H9 (cell line): ENCODE measurements at places on chromosomes 2 and 18.

GRCh38 chr2:31406593-31407385, 7.8 kb downstream of the XDH start:
- DNase-seq = no peak

- no peak for DNase-seq
These were observed 521 bp upstream of the PROM2 start for GRCh38 chr2:95273566-95274290.

GRCh38 chr2:98710734-98711133, 20.2 kb downstream of the MGAT4A start:
- DNase-seq = no peak

DNA sequence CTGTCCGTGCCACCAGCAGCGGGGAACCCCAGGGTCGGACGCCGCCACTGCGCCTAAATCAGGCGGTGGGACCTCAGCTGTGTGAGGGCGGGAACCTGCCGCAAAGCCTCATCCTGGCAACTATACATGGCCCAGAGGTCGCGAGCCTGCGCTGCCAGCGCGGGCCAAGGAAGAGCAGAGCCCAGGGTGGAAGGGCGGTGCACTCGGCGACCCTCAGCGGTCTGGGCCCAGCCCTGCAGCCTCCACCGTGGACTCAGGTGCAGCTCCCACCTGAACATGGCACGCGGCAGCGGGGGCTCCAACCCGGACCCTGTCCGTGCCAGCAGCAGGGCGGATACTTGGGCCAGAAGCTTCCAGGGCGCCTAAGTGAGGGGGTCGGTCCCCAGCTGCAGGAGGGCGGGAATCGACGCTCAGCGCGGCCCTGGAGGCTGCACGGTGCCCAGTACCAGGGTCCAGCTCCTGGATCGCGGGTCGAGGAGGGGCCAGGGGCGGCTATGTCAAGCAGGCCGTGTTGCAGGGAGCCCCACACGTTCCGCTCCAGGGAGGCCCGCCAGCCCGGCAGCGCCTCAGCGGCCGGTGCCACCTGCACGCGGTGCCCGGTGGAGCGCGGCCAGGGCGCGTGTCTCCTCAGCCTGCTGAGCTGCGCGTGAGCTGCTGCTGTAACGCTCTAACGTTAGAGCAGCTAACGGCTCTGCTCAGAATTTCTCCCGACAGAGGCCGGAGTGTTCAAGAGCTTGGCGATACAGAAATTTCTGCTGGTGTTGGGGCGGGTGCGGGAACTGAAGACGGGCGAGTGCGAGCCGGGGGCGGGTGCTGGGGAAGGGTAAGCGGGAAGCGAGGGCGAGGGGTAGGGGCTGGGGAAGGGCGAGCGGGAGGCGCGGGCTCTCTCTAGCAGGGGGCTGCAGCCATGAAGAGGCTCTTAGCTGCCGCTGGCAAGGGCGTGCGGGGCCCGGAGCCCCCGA, at the start of gene ANKRD30B:
Gene ANKRD30B (plus strand): TSS at position 660 of the 962 bp plus-strand sequence. CDS start 248 bp downstream, at position 908.
- peak; percentile 15 for DNase-seq

DNA sequence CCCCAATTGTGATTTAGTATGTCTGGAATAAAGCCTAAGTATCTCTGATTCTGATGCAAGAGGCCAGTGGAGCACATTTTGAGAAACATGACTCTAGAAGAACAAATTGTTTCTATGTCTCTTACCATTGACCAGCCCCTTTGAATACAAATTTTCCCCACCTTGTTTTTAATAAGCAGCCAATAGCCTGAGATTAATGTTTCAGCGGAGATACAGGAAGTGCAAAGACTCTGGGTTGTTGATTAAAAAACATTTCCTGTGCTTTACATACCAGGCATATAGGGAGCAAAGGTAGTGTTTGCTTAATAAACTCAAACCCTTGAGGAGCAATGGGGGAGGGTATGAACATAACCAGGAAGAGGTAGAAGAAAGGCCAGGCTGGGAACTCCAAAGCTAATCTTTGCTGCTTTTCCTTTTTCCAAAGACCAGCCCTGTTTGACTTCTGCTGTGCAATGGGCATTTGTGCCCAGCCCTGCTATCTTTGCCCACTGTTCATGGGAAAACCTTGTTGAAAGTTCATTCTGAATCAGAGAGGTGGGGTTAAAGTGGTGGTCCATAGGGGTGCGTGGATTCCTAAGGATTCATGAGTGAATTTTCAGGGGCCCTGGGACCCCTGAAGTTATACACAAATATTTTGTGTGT, 29.3 kb downstream of the UPP2 start:
- no peak for DNase-seq

DNA sequence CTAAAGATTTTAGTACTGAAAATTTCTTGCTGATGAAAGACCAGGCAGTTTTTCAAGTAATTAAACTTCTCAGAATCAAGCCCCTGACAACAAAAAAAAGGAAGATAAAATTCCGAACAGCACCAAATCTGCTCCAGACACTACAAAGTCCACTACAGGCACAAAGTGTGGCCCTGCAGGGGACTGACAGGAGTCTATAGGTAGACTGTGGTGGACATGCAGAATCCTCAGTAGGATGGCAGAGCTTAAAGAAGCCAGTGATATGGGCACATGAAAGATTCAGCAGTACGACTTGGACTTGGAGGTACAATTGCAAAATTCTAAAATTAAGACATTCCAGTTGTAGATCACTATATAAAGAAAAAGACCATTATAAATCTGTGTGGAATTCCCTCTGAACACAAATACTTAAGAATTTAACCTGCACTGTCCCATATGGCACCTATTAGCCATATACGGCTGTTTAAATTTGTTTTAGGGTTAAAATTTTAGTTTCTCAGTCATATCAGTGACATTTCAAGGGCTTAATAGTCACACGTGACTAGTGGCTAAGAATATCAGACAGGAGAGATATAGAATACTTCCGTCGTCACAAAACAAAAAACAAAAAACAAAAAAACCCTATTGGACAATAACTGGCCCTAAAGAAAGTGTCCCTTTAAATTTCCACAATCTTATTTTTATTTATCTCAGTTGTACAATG, 32.0 kb downstream of the SFT2D3 start:
- DNase-seq = no peak

- DNase-seq = no peak
These were observed 84.5 kb downstream of the CELF4 start for GRCh38 chr18:37481072-37481471.

DNA sequence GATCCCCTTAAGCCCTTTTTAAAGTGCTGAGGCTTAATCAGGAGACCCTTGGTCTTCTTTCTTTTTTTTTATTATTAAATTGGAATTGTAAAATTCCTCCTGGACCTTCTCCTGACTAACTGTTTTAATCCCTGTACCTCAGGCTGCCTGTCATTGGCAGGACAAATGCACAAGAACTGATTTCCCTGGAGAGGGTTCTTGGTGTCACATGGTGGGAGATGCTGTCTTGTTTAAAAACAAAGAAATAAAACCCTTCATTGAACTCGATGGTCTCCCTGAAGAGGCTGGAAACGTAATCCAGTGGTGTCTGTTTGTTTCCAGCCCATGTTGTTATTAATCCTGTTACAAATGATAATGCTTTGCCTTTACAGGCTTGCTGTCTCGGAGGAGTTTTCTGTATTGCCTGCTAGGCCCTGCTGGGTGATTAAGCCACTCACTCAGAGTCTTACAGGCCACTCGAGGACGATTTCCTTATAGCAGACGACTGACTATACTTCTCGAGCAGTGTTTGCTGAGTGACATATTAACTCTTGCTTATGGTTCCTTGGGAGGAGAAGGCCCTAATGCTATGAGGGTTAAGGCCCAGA, 100.5 kb upstream of the MGAT5 start:
- no peak for DNase-seq

GRCh38 chr2:198325359-198325758, 521.0 kb downstream of the PLCL1 start:
- DNase-seq = no peak

DNA sequence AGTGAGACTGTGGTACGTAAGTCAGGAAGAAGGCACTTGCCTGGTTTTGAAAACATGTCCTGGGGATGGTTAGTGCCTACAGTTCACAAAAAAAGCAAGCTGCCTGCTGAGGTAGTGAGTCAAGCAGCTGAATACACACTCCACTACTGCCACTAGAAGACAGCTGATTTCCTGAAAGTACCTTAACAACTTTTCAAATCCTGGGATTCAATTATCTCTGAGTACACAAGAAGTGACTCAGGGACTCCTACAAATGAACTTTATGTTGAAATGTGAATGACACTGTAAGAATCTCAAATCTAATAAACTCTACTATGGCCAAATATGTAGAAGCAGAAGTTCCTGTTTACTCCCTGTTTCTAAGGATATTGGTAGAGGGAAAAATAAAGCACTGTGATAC, 58.0 kb upstream of the ARL5A start:
- no peak for DNase-seq

- no peak for DNase-seq
These were observed 111.3 kb upstream of the TLK1 start for GRCh38 chr2:171271971-171272436.

DNA sequence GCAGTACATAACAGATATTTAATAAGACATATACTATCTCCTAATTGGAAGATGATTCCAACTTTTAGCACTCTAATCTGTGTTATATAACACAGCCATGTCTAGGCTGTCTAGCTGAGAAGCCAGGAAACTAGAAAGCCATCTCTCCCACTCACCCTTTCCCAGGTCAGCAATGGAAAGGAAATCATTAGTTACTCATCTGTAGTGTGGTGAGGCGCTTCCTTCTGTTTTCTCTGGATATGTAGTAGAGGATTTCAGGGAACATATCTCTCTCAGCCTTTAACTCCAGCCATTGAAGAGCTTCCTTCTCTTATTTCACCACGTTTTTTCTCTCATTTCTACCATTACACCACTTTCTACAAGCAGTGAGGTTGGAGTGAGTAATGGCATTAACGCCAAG, 19.4 kb downstream of the RBBP8 start:
- no peak for DNase-seq

DNA sequence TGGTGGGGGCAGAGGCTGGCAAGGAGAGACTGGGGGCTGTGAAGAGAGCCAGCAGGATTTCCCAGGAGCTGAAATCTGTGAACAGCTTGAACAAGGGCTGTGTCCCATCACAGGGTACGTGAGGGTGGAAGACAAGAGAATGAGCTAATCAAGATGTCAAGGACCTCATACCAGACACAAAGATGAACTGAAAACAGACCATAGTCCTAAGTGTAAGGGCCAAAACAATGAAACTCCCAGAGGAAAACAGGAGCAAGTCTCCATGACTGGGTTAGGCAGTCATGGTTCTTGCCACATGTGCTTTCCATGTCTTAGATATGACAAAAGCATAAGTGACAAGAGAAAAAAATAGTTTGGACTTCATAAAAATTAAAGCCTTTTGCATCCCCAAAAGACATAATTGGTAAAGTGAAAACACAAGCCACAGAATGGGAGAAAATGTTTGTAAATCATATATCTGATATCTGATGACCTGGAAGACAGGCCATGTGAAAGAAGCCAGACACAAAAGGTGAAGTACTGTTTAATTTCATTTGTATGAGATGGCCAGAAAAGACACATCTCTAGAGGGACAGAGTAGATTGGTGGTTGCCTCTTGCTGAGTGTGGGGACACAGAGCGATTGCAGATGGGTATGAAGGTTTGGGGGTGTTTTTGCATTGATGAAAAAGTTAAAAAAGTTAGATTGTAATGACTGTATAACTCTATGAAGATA, 67.6 kb downstream of the FHOD3 start:
- no peak for DNase-seq

DNA sequence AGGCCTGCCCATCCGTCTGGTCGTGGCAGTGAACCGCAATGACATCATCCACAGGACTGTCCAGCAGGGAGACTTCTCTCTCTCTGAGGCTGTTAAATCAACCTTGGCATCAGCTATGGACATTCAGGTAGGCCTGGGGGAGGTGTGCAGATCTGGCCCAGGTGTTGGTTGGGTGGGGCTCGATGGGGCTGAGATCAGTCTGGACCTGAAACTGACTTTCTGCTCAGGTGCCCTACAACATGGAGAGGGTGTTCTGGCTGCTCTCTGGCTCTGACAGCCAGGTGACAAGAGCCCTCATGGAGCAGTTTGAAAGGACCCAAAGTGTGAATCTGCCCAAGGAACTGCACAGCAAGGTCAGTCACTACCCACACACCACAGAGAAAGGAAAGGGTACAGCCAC, 12.6 kb downstream of the THNSL2 start:
- DNase-seq = no peak

DNA sequence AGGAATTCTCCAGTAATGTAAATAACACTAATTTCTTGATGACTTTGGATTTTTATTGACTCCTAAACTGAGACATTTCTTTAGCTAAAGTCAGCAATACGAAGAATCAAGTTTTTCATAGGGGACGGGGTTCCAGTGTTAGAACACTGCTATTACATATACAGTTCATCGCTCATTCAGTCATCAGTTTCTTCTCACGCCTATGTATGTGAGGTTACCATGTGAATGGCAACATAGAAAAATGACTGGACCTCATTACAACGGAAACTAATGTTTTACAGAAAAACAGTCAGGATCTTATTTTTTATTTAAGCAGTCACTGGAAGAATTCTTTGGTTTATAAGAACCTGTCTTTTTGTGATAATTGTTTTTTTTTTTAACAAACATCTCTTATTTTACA, 56.4 kb downstream of the THADA start:
- DNase-seq = no peak

DNA sequence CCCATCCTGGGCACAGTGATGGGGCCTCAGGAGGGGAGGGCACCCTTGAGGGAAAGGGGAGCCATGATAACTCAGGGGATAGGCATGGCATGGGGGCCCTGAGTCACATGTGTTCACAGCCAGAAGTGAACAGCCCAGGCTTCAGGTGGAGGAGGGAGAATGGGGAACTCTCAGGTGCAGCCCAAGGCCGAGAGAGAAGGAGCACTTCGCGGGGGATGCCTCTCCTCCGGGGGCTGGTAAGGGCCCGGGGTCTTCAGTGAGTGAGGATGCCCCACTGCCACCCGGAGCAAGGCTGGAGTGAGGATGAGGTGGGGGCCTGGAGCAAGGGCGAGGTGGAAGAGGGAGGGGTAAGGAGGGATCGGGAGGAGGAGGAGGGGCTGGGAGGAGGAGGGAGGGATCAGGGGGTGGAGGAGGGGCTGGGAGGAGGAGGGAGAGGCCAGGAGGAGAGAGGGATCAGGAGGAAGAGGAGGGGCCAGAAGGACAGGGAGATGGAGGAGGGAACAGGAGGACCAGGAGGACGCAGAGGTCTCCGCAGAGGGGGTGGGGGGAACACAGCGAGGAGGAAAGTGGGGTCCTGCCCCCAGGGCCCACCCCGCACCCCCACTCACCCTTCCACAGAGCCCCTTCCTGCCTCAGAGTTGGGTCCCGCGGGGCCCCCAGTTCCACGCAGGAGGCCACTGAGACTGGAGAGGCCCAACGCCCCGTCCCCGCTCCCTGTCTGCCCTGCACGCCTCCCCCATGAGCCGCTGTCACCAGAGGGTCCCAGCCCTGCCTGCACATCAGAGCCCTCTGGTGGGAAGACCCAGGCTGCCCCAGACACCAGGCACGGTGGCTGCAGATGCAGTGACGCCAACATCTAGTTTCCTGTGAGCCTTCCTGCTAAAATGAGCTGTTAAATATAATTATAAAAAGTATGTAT, 42.8 kb downstream of the RAMP1 start:
- peak; percentile 60 for DNase-seq

DNA sequence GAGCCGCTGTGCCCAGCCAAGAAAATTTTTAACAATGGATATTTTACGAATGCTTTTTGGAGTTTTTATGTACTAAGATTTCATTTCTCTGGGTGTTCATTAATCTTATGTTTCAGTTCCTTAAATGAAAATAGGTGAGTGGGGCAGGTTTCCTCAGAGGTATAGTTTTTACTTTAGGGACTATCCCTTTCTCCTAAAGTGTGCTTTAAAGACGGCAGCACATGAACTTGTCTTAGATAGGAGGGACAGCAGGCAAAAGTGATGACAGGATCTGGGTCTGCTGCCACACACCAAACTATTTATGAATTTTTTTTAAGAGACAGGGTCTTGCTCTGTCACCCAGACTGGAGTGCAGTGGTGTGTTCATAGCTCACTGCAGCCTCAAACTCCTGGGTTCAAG, 8.0 kb upstream of the REL start:
- DNase-seq = no peak

GRCh38 chr2:127663566-127664064, 11.7 kb downstream of the LIMS2 start:
- no peak for DNase-seq
